ENCODE measurements at places on chromosomes 13 and 19.

DNA sequence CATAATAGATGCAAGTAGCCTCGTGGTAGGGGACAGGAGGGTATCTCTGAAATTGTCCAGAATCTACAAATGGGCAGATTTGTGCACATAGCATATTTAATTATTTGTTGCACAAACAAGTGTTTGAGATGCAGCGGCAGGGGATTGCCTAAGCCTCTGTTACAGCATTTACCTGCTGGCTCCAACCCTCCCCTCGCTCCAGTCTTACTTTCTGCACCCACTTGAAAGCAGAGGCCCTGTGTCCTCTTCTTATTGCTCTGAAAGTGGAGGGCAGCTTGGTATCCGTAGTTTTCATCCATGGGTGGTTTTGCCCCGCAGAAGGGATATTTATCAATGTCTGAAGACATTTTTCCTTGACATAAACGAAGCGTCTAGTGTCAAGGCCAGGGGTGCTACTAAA is 73.0 kb upstream of the STK24 start:
- DNase-seq = no peak

GRCh38 chr19:33465371-33465770 is 56.2 kb downstream of the PEPD start:
- no peak for DNase-seq

DNA sequence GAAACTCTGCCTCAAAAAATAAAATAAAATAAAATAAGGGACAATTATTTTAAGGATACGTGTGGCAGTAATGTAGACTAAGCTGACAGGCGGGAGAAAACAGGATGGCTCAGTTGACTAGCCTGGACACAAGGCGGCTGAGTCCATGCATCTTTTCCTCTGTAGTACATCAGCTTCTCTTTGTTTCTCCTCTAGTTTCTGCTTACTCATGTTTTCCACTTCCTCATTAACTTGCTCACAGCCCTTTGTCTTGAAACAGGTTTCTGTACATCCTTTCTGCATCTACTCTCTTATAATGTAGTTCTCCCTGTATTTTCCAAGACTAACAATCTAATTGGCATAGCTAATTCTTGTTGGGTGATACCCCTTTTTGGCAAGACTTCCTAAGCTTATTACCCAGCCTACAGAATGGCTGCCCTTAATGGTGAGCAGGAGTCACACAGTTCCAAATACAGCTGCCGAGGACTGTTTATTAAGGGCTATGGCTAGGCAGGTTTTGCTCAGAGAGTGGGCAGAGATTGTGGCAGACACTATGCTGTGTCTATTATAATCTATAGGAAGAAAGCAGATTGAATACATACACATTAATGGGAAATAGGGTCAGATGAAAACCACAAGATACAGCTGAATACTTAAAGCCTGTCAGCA is 58.7 kb upstream of the KLF5 start:
- no peak for DNase-seq

DNA sequence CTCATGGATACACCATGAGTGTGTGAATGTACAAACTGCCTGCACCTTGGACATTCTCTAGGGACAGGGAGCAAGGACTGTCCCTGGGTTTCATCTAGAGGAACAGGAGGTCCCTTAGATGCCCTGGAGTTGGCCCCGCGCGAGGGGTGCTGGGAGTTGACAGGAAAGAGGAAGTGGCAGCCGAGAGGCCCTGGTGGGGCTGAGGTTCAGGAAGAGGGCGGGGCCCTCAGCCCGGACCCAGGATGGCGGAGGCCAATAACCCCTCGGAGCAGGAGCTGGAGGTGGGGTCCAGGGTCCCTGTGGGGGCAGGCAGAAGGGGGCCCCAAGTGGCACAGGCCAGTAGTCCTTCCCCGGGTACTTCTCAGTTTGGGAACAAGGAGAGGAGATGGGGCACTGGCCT is 6.9 kb downstream of the PKN1 start:
- no peak for DNase-seq

- DNase-seq = no peak
Measured at GRCh38 chr13:52837850-52838249, 10.6 kb downstream of the PCDH8 start.

GRCh38 chr13:32660227-32660626 is 74.0 kb downstream of the PDS5B start:
- no peak for DNase-seq

DNA sequence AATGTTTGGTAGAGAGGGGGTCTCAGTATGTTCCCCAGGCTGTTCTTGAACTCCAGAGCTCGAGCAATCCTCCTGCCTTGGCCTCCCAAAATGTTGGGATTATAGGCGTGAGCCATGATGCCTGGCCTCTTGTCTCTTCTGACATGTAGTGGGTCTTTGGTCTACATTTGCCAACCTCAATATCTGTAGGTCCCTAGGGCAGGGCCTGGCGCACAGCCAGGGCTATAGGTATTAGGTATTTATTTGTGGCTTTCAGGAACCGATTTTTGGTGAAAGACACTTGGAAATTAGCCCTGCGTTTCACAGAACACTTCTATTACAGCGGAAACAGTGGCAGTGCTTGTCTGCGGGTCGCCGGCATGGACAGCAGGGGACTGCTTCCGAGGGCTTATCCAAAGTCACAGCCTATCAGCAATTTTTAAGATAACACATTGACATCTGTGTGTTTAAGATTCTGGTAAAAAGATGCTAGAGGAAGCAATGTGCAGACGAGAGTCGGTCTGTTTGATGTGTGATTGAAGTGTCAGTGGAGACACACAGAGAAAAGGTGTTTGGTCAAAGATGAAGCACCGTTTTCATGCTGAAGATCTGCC is 14.5 kb downstream of the ZNF536 start:
- peak; percentile 58 for DNase-seq

- no peak for DNase-seq
Measured at GRCh38 chr19:32350471-32350865, 5.1 kb downstream of the ZNF507 start.

GRCh38 chr19:52648336-52649016 is 10.3 kb upstream of the ZNF83 start:
- DNase-seq = no peak

- DNase-seq = no peak
Measured at GRCh38 chr19:3839941-3840340, 28.9 kb downstream of the ZFR2 start.

GRCh38 chr13:39035204-39035603 is 2.7 kb downstream of the PROSER1 start:
- DNase-seq = no peak

DNA sequence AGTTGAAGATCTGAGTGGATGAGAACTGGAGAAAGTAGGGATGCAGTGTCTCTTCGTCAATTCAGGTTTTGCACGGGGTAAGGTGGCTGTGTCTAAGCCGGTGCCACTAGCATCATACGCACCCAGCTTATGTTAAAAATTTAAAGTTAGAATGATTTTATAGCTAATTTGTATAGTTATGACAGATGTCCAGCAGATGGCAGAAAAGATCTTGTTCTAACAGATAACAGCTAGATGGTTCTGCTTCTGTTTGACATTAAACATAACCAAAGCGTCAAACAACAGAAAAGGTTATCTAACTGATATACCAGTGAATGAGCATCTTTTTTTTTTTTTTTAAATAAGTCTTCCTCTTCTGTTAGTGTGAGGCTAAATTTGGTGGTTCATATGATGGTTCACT is 18.8 kb upstream of the EDDM13 start:
- peak; percentile 61 for DNase-seq

GRCh38 chr13:40368127-40368891 is 298.1 kb downstream of the FOXO1 start:
- DNase-seq = no peak

DNA sequence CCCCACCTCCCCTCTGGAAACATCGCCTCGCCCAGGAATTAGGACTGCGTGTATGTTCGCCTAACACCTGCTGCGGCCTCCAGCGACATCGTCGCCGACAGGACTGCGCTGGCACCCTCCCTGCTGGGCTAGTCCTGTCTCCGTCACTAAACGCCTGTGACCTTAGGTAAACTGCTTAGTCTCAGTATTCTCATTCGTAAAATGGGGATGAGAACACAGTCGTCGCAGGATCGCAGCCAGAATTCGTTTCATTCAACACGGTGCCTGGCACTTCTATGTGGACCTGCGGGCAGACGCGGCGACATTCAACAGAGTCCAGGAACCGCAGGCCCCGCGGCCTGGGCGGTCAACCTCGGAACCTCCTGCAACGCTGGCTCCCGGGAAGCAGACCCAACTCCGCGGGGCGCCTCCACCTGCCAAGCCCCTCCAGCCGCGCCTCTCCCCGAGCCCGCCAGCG is 485 bp downstream of the CRYL1 start:
- no peak for DNase-seq

- DNase-seq = peak; percentile 51
Measured at GRCh38 chr13:76758257-76758656, 127.9 kb downstream of the KCTD12 start.

DNA sequence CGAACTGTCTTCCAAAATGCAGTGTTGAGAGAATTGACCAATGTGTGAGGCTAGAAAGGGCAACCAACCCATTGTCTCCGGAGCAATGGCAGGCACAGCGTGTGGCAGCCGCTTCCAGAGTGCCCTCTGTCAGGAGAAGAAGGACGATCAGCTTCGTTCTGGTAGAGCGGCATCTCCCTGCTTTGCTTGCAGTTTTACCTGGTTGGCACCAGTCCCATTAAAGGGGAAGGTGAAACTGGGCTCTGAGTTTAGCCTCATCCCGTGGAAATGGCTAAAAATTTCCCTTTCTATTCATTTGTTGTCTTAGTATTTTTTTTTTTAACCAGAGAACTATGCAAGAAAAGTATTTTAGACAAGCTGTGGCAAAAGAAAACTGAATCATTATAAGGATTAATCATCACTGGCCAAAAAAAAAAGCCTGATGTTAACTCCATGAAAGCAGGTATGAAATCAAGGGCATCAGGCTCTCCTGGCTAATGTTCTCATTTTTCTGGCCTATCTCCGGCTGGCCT is 81.5 kb upstream of the SLC7A1 start:
- DNase-seq = no peak

- DNase-seq = no peak
Measured at GRCh38 chr13:112172017-112172416, 105.1 kb downstream of the SOX1 start.

DNA sequence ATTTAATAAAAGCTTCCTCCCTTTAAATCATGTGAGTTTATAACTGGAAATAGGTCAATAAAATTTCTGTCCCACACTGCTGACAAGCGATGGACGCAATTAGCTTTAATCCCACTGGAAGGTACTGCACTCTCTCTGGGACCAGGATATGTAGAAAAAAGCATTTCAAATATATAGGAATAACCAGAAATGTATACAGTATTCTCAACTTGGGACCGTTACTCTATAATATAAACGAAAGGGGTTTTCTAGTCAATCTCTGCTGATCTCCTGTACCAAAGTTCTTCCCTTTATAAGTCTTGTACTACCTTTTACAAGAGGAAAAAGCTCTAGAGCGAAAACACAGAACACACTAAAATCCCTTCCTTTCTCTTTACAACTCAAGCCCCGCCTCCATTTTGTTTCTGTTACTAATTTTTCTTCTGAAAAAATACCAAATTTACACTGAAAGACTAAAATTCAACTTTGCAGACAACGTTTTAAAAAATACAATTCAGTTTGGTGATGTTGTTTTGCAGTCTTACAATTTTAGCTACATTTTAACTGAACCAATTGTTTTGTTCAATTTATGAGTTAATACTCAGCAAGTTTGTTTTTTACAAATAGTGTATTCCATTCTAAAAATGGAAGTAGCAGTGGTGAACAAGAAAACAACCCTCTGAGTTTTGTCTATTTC is 1.7 kb upstream of the USPL1 start:
- peak; percentile 26 for DNase-seq

DNA sequence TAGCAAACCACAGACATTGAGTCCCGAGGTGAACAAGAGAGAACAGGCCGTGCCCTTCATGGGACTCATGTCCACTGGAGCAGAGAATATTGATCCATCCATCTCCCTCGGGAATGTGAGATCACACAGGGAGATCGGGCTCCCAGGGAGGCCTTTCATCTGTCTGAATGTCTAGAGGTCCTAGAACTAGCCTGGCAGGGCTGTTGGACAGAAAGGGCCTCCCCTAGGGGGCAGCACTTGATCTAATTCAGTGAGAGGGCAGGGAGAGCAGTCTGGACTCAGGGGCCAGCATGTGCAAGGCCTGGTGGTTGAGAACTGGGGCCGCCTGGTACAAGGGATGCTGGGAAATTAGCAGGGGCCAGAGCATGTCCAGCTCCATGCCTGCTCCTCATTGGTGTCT is 4.3 kb downstream of the RUVBL2 start:
- DNase-seq = peak; percentile 69

DNA sequence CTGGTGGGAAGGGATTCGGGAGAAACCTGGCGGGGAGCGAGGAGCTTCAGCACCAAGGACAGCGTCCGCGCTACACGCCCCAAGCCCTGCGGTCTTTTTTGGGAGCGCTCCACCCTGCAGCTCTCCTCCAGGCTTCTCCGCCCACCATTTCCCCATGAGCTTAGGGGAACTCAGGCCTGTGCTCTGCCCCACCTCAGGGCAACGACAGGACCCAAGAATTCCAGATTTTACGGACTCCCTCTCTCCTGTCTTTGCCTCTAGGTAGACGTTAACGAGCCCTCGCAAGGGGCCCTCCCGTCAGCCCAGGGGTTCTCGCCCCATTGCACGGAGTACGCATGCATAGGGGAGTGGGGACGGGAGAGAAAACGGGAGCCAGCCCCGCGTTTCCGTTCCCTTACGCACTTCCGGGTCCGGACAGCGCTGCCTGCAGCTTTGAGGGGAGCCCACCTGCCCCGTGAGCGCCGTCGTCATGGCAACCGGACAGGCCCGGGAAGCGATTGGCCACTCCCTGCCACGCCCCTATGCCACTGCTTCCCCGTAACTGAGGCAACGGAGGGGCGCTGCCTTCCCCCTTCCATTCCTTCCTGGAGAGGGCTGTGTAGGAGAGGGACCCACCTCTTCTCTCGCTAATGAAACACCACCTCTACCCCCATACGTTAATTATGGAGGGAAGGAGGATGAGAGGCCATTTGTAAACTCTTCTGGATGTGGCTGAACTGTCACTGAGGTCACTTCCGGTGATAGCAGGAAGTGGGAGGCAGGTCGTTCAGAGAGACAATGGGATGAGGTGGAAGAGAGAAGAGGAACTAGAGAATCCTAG is 20.8 kb downstream of the NOVA2 start:
- DNase-seq = peak; percentile 55

DNA sequence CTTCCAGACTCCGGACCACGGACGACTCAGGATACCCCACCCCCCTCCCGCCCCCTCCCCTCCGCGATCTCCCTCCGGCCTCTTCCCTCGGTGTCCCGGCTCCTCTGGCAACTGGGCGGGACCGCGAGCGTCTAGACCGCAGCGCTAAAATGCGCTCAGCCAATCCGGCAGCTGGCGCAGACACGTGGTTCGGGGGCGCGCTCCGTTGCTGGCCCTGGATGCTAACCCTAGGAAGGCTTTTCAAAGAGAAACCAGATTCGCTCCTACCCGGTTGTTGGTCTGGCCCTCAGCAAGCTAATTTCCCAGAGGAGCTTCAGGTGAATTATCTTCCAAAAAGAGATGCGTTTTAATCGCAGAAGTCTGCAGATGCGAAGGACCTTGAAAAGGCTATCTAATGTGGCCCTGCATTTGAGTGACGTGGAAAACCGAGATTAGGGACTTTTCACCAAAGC is at the start of gene DZIP1:
TSS of gene DZIP1 (minus strand) at position 106 of the 452 bp plus-strand sequence. CDS start 2,677 bp downstream, outside the sequence.
- DNase-seq = peak; percentile 90
